ENCODE measurements at places on chromosomes 2 and 18.
A peak's percentile ranks its signal among the peaks of the same experiment; 100 is the strongest.

DNA sequence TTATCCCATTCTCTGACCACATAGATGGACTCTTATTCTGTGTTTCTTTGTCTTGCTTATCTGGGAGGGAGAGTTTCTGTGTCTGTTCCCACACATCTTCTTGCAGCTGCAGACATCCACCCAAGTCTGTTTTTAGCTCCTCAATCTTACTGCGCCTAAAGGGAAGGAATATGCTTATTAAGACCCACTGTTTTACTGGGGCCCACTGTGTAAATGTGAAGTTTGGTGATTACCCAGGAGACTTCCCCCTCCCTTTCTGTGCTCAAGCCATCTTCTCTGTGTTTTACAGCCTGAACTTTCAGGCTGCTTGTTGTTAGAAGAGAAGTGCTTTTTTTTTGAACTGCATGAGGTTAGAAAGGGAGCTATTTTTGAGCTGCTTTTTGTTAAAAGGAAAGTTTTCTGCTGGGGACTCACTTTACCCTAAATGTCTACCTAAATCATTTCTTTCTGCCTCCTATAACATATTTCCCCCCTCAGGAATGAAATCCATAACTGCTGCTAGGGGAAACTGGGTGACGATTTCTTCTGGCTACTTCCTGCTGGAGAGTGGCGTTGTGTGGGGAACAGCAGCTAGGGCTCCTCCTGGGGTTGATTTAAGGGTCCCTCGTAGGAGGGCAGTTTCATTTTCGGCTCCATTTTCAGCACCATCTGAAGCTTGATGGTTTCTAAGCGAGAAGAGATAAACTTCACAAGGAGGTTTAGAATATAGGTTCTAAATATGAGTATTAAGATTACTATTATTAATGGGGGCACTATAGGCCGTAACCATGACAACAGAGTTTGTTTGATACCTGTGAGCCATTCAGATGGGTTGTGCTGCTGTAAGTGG is 39.5 kb upstream of the GMCL1 start:
- no peak for DNase-seq

GRCh38 chr2:186325827-186326535 is 160.1 kb upstream of the ZC3H15 start:
- DNase-seq = no peak

DNA sequence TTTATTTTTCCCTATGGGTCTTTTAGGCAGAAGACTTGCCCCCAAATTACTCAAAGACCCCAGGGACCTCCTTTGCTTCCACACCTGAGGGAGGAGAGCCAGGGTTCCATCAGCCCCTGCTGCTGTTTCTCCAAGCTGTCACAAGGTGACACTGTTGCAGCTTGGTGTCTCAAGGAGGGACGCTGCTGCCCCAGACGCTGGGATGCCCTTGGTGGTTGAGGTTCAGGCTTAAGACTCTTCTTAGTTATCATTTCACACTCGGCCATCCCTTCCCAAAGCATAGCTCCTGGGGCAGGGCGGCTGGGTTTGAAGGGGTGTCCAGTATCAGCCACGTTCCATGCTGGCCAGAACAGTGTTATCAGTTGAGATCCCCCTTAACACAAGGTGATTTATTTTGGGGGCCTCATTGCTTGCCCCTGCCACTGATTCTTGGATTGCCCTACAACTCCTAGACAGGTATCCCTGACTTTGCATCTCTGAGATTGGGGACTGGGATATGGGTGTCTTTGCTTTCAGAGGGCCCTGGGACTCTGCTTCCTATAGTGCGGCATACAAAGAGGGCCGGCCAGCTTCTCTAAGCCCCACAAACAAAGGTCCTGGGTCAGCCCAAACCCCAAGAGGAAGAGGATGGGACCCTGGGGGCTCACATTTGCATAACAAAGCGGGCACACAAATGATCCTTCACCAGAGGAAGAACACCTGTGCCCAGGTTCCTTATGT is 22.7 kb downstream of the GPR55 start:
- DNase-seq = no peak

- DNase-seq = no peak
These were observed 51.2 kb downstream of the NEDD4L start for GRCh38 chr18:58095222-58095621.

- DNase-seq = no peak
These were observed 274.4 kb upstream of the SLC14A2 start for GRCh38 chr18:45340884-45341283.

- no peak for DNase-seq
These were observed 932.5 kb upstream of the PIK3C3 start for GRCh38 chr18:41022484-41022883.

DNA sequence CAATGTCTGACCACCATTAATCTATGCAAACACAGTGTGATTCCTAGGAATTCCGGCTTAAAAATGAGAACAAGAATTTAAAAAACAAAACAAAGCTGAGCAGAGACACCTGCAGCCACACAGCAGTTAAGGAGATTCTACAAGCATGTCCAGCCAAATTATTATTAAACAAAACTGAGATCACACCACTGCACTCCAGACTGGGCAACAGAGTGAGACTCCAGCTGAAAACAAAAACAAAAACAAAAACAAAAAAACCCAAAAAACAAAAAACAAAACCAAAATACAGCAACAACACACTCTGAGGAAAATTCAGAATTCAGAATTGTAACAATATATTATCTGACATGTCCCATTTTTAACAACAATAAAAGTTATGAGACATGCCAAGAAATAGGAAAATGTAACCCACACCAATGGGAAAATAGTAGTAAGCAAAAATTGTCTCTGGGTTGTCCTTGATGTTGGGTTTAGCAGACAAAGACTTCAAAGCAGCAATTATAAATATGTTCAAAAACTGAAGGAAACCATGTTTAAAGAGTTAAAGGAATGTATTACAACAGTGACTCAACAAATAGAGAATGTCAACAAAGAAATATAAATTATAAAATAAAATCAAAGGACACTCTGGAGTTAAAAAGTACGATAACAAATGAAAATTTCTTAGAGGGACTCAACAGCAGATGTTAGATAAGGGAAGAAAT is 19.7 kb downstream of the MYOM1 start:
- no peak for DNase-seq

DNA sequence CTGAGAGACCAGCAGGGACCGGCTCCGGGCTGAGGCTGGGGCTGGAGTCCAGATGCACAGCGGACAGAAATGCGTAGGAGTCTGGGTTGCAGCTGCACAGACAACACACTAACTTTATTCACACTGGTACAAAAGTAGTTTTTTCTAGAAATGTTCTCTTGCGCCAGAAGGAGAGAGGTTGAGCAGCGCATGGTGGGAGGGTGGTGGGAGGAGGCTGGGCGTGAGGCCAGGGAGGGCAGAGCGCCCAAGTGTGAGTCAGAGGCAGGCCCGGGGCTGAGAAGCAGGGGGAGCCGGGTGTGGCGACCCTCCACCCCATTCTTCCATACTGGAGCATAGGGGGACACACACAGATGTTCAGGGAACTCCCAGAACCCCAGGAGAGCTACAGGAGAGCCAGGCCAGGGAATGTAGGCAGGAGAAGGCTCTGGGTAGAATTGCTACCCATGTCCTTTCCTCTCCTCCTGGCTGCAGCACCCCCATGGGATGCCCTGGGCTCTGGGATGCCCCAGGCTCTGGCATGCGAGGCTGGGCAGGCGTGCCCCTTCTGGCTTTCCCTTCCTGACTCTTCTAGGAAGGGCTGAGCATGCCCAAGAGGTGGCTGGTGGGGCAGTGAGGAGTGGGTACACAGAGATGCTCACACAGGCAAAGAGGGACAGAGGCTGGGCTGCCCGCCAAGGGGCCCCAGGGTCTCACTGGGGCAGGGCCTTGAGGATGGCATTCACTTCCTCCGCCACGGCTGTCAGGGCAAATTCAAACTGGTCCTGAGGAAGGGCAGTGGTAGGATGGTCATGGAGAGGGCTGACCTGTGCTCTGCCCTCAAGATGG is 10.6 kb downstream of the DNAJB2 start:
- no peak for DNase-seq

DNA sequence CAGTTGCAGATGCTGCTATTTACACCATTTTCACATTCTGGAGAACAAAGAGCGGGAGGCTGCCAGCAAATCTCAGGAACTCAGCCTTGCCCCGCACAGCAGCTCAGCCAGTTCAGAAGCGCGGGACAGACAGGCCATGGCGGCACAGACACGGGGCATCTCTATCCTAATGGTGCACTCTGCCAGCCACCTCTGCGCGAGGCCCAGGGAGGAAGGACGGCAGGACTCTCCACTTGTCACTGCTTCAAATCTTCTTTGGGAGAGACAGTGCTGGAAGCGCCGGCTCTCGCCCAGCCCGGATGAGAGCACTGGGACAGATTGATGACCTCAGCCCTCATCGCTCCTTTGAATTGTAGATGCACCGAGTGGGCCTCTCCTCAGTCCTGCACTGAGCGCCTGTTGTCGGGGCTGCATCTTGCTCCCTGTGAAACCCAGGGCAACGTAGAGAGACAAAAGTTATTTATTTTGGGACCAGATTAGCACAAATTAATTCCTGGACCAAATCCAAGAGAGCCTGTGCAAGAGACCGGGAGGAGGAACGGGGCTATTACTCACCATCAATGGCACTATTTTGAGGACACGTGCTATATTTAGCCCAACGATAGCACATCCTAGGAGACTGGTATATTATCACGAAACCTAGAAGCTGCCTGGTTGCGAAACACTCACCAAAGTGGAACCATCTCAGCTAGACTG is 211.4 kb upstream of the SMIM21 start:
- DNase-seq = no peak

DNA sequence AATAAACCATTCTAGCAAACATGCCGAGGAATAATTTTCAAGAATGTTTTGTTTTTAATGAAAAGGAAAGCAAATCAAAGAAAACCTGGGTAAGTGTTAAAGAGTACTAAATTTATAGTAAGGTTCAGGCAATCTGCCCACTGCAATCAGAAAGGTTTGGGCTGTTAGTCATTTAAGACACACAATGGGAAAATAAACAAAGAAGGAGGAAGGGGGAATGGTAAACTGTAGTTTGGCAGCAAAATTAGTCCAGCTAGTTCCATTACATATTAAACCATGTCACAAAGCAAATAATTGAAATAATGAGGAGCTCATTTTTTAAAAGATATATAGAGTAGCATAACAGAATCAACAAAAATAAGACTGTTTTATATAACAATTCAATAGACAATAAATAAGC is 87.5 kb upstream of the COPS8 start:
- peak; percentile 55 for DNase-seq

- DNase-seq = no peak
These were observed 59.8 kb downstream of the SNTG2 start for GRCh38 chr2:1010415-1010930.

DNA sequence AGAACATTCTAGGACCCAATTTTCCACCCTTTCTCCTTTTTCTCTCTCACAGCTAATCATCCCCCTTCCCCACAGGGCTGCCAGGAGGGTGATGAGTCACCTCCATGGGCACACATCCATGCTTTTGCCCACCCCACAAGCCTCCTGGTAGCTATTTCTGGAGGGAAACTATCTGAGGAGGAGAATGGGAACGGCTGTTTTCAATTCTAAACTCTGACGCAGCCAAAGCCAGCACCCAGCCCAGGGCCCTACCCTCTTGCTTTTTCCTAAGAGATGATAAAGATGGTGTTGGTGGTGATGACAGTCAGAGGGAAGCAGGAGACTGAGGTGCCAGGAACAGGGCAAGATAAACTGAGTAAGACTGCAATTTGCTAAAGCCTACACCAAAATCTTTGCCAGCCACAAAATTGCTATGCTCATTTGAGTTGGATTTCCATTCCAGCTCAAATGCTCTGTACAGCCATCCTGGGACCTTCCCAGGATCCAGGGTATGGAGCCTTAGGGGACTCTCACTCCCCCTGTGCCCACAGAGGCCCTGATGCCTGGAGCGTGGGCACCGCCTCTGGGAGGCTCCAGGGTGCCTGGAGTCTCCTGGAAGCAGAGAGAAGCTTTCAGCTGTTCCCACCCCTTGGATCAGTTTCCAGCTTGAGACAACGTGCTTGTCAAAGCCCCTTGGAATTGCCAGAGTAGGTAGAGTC is 62.0 kb upstream of the FZD7 start:
- no peak for DNase-seq

GRCh38 chr2:200687922-200688920 is 102.4 kb downstream of the AOX1 start:
- DNase-seq = no peak

GRCh38 chr2:174063492-174064092 is 98.4 kb upstream of the SP3 start:
- DNase-seq = no peak
